ENCODE measurements at places on chromosomes 5 and 9.

GRCh38 chr9:133666387-133666786 lies 30.2 kb downstream of the DBH start:
- DNase-seq: no peak

DNA sequence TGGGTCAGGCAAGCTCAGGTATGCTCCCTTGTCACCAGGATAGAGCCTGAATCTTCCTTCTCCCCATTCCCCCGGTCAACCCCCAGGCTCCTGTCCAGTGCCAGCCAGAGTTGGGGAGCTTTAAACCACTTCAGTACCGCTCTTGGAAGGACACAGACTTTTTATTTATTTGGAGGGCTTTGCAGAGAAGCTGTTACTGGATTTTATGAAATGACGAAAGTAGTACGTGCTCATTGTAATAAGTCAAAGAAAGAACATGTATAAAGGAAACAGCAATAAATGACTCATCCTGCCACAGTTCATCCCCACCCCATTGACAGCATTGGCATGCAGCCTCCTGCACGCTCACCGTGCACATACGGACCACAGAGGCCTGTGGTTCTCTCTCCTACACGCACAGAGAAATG lies 230.3 kb downstream of the AUH start:
- DNase-seq: peak; percentile 71

DNA sequence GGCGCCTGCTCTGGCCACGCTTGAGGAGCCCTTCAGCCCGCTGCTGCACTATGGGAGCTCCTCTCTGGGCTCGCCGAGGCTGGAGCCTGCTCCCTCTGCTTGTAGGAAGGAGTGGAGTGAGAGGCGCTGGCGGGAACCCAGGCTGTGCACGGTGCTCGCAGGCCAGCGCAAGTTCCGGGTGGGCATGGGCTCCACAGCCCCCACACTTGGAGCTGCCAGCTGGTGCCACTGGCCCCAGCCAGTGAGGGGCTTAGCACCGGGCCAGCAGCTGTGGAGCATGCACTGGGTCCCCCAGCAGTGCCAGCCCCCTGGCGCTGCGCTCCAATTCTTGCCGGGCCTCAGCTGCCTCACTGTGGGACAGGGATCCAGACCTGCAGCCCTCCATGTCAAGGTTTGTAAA lies 122.1 kb upstream of the CD180 start:
- DNase-seq: no peak

- DNase-seq: no peak
Measured at GRCh38 chr9:110897943-110898342, 140.3 kb downstream of the LPAR1 start.

DNA sequence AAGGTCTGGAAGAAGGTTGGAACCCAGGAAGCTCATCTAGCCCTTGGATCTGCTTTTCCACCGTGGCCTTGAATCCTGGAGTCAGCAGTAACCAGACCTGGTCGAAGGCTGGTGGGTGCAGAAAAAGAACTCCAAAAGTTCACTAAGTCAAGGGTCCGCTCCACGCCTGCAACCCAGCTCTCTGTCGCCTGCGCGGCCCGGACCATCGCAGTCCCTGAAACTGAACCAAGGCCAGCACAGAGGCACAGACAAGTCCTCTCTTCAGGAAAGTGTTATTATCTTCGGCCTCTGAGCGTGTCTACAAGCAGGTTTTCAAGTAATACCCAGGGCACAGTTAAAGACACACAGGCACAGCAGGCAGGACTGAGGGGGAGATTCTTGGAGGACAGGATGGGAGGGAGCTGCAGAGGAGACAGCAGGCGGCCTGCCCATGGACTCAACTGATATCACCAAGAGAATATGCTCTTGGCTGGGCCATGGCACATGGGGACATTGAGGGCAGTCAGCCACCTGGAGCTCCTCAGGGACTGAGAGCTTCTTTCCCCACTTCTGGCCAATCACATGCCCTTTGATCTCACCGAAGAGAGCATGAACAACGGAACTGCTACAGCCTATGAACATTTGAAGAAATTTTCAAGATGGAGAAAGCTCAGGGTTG lies 45.8 kb upstream of the SEMA4D start:
- DNase-seq: no peak

DNA sequence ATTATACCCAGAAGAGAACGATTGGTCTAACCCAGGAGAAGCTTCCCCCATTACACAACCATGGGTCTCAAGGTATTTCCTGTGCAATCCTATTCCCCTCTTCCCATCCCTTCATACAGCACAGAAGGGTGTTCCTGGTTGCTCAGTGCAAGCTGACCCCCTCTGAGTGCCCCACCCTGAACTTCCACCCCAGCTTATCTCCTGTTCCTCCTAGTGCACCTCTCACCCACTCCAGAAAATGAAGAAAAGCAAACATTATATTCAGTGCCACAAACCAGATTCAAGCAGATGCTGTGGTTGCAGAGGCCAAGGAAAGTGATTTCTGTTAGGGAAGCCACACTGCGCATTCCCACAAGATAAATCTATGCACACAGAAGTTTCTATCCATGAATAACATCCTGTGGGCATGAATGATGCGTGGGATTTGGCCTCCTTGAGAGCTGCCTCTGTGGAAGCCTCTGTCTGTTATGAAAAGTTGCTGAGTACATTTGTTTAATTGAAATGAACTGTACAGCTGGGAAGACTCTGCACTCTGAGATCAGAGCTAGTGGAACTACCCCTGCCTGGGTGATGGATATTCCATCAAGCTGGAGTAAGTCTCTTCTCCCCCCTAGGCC lies 2.2 kb upstream of the OR2S2 start:
- no peak for DNase-seq

DNA sequence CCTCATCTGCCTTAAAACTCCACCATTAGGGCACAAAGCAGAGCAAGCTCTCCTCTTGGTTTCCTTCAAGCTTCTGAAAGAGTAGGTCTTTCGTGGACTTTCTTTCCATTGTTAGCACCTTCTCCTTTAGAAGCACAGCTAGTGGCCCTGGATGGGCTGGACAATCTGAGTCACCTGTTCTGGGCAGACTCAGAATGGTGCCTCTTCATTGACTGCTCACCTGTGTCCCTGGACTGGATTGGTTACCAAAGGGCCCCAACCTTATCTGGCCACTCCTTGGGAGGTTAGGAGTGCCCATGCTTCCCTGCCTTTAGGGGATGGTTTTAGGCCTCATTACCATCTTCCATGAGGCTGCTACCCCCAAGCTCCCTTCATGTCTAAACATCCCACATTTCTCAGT lies 23.2 kb downstream of the TMEM174 start:
- no peak for DNase-seq

DNA sequence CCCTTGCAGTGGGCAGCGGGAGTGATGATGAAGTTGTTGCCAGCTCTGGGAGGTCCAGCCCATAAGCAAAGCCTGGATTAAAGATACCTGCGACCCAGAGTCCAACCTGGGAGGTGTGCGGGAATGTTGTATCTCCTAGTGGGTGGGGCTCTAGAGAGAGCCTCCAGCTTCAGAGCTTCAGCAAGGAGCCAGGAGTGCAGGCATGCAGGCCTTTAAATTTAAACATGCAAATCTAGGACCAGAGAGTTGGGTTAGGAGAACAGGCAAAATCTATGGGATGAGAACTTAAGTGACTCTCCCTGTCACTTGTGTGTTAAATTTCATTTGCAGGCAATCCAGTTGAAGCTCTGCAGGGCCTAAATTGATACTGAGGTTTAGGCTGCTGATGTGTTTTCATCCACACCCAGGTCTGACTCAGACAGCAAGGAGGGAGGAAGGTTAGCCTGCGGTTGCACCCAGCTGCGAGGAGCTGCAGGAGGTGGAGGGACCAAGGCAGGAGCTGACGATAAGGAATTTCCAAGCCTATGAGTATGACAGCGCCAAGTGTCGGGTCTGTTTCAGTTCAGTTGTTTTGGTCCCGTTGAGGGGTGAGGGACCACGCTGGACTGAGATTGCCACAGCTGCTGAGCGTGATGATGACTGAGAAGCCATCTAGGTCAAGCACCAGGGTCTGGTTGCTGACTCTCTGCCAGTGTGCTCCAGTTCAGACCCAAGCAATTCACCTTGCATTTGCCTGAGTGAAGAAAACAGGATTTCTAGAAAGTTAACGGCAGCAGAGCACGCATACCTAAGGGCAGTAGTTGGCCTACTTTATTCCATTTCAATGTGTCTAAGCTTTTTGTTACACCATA lies 243.0 kb downstream of the ICE1 start:
- no peak for DNase-seq

DNA sequence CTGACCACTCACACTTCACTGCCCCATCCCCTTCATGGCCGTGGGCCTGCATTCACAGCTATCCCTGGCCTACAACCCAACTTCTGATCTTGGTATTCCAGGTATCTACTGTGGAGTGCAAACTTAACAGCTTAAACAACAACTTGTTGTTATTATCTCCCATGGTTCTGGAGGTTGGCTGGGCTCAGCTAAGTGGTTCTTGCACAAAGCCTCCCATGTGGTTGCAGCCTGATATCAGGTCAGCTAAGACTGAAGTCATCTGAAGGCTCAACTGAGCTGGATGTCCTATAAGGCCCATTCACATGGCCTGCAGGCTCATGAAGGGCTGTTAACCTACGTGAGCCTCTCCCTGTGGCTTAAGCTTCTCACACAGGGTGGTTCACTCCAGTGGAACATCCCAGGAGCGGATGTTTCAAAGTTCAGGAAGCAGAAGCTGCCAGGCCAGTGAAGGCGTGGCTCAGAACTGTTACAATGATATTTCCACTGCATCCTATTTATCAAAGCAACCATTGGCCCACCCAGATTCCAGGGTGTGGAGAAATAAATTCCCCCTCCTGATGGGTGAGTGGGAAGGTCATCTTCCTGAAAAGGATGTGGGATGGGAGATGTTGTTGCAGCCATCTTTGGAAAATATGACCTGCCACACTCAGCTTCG lies 30.0 kb upstream of the TRIO start:
- DNase-seq: no peak

GRCh38 chr5:25056836-25057235 lies 412.1 kb upstream of the CDH10 start:
- DNase-seq: no peak

- no peak for DNase-seq
Measured at GRCh38 chr5:157870837-157871834, 12.2 kb upstream of the CLINT1 start.

- DNase-seq: no peak
Measured at GRCh38 chr5:821504-821903, 29.3 kb downstream of the ZDHHC11 start.

DNA sequence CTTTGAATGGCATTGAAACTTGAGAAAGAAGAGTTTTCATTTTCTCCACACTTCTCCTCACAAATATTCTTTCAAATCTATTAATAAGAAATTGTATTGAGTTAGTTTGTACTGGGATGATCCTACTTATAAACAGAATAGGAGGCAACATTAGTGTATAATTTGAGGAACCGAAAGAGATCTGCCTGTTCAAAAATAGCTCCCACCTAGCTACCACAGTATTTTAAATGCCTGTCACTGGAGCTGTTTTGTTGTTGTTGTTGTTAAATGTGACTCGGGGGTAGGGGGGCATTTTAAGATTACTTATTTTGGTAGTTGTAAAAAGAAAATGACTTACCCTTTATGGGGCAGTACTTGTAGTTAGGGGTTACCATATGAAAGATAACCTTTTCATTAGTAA lies 20.1 kb upstream of the HAPLN1 start:
- no peak for DNase-seq

- peak; percentile 79 for DNase-seq
Measured at GRCh38 chr9:124222918-124223720, 34.6 kb upstream of the NEK6 start.

- DNase-seq: peak; percentile 45
Measured at GRCh38 chr5:6576861-6577501, 55.9 kb downstream of the NSUN2 start.

- no peak for DNase-seq
Measured at GRCh38 chr9:86670076-86670475, 277.2 kb downstream of the GAS1 start.

GRCh38 chr5:33195431-33196165 lies 245.2 kb upstream of the TARS1 start:
- no peak for DNase-seq

DNA sequence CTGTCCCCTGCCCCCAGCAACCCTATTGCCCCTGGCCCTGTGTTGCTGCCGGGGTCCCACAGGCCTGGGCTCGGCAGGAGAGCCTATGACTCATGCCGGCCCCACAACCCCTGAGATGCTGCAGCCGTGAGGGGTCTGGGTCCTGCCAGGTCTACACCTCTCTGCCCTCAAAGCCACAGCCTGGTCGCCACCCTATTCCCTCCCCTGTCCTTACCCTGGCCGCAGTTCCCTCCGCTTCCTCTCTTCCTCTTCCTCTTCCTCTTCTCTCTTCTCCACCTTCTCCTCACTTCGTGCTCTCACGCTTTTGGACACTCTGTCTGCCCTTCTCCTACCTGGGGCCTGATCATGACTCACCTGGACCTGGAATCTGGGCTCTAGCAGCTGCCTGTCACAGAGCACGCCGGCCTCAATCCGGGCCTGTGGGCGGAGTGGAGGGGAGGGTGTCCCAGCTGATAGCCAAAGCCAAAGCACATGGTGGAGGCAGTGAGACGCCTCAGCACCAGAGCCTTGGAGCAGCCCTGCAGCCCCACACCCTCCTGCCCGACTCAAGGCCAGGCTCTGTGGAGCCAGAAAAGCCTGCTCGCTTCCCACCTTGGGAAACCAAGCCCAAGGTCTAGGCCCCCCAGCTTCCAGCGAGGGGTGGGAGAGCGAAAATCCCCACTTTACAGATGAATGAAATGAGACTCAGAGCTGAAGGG lies 26.8 kb upstream of the CSF1R start:
- DNase-seq: no peak

DNA sequence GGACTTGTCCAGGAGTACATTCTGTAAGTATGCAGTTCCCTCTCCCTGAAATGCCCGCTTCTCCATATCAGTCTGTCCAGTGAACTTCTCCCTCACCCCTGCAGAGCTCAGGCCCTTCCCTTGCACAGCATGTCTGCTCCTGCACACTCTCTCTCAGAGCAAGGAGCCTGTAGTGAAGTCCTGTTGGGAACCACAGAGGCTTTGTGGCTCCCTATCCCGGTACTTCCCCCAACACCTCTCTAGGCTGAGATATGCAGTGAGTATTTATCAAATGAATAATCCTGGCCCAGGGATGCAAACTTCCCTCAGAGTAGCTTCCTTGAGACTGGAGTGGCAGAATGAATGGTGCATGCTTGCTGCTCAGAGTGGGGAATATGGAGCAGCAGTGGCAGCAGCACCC lies 48.8 kb downstream of the POC5 start:
- DNase-seq: no peak

- DNase-seq: no peak
Measured at GRCh38 chr5:153824909-153825308, 213.8 kb downstream of the FAM114A2 start.

DNA sequence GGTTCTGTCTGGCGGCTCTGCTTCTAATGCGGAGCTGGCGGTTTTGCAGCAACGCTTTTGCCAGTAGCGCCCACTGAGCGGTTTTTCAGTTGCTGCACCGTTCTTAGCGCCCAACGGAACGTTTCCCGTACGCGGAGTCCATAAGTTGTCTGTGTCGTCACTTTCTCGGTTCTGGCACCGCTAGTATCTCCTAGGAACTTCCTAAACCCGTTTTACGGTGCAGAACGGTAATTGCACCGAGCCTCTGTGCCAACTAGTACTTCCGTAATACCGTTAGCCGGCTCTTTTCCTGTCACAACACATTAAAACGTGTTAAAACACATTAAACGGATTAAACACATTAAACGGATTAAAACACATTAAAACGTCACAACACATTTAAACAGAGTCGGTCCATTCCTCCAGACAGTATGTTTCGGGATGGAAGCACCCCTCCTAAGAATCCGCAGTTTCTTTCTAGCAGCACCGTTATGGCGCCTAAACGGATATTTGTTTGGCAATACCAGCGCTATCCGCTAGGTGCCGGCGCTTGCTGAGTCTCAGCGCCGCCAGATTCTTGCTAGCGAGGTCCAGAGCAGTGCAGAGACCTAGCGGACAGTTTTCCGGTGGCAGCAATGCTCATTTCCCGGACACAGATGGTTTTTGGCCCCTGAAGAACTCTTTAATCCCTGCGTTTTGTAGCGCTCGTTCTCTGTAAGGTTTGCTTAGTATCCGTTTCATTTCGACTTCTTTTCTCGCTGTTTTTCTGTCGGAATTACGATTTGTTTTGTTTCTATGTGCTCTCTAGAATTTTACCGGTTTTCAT lies 45.4 kb downstream of the ANXA2R start:
- peak; percentile 74 for DNase-seq
